ENCODE measurements at places on chromosomes 2 and 18.

- no peak for DNase-seq
Observed at GRCh38 chr2:189018631-189019030, 44.5 kb downstream of the COL3A1 start.

GRCh38 chr18:48186131-48186766 lies 222.9 kb downstream of the ZBTB7C start:
- no peak for DNase-seq

DNA sequence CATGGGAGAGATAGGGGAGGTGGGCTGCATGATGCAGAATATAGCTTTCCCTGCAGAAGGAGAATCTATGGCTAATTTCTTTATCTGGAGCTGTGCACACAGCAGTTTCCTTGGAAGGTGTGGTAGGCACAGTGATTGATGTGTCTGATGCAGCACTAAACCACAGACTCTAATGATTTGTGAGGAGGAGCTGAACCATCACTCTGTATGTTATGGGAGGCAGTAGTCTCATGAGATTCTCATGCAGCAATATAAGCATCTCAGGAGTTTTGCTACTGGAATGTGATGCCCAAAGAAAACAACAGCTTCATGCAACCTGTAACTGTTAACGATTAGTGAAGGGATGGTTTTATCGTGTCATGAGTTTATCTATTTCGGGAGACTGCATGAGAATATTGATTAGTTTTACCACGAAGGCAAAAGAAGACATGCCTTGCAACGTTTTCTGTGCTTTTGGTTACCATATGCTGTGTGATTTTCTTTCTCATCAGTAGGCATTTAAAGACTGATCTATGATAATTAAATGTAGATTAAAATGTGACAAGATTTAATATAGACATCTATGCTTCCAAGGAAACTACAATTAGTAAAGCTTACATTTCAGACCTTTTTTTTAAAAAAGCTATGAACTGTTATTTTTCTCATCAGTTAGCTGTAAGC lies 286.8 kb downstream of the ARL6IP6 start:
- no peak for DNase-seq

DNA sequence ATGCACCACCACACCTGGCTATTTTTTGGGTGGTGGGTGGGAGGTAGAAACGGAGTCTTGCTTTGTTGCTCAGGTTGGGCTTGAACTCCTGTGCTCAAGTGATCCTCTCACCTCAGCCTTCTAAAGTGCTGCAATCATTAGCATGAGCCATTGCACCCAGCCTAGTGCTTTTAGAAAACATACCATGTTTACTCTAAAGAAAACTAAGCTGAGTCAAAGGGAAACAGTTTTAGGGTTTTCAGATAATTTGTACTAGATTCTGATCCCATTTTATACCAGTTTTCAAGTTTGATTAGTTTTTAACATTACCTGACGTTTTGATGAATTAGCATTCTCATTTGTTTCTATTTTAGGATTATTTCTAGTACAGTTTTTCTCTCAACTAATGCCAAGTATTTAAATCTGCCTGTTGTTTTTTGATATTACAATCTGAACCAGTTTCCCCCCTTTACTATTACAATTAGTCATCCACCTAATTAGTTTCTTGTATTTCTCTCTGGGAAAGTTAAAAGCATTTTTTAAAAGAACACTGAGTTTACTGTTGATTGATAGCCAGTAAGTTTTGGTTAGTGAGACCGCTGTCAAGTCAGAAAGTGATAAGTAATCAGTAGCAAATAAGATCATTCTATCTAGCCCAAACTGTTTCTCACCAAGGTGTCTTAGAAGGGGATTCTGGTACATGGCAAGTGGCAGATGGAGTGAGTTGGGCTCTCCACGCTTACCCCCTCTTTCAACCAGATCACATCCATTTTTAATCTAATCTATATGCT lies 24.2 kb upstream of the TBR1 start:
- no peak for DNase-seq

DNA sequence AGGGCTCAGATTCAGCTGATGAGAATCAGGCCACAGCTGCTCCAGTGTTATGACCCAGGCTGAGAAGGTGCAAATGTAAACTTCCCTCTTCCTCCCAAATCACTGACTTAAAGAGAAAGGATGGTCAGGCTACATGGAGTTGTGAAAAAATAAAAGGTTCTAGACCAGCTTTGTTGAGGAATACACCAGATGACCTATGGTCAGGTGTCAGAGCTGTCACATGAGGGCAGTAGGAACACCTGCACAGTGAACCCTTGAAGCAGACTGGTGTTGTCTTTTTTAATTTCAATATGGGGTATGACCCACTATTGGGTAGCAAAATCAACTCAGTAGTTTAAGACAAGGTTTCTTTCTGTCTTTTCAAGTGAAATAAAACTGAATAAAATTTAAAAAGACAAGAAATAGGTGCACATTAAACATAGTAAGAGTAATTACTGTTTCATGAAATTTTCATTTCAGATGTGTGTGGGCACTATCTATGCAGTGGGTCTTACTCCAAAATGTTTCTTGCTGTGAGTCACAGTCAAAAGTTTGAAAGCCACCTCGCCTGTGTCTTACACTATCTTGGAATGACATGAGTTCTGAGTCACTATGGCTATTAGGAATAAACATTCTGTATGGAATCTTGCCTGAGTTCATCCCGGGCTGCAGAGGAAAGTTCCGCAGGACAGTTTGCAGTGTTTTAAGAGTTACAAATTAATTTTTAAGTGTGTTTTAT lies 83.6 kb downstream of the ACVR1 start:
- no peak for DNase-seq

DNA sequence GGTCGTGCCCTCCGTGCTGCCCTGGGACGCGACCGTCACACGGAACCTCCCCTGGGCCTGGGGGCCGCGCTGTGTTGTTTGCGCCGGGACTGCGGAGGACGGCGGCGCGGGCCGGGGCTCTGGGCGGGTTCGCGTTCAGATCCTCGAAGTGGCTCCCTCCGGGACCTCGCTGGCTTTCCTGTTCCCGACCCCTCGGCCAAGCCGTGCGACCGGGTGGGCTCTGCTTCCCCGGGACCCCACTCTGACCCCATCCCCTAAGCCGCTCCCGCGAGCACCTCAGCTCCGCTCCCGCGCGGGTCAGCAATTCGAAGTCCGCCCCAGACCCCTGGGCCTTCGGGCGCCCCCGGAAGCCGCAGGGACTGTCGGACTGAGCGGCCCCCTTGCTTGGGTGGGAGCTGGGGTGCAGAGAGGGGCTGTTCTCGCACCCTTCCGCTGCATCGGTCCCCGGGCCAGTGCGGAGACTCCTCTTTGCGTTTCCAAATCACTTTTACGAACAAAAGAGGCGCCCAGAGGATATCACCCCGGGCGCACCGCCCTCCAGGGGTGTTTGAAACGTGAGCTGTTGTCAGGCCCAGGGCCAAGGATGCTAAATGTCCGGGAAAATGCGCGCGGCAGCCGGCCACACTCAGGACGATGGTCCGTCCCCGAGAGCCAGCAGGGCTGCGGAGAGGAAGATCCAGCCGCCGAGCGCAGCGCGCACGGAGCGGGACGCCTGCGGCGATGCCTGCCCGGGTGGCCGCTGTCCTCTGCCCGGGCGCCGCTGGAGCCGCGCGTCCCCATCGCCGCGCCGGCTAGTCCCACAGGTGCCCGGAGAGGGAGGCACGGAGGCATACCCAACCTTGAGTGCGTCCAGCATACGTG lies 73.5 kb downstream of the ZCCHC2 start:
- no peak for DNase-seq

GRCh38 chr2:139911160-139911559 lies 1131.0 kb upstream of the NXPH2 start:
- no peak for DNase-seq
